ENCODE measurements at places on chromosomes 7 and 10.
A peak's percentile ranks its signal among the peaks of the same experiment; 100 is the strongest.

DNA sequence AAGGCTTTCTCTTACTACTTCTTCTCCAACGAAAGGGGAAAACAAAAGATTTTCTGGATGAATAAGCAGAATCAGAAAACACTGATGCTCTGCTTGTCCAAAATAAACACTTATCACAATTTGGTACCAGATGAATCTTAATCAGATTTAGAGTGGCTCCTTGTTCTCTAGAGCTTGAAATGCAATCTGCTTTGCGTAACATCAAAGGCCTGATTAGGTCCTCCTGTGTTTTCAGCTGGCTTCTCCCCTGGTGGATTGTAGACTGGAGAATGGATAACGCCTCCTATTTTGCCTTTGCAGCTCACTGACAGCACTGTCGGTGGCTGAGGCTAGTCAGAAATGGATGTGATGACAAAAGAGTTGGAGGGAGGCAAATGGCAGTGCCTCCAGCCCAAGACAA, 91.2 kb downstream of the FAM13C start:
- no peak for DNase-seq

- no peak for DNase-seq
Observed at GRCh38 chr7:75953431-75953830, 38.5 kb downstream of the POR start.

GRCh38 chr7:112185005-112185834, 21.0 kb downstream of the DOCK4 start:
- no peak for DNase-seq

DNA sequence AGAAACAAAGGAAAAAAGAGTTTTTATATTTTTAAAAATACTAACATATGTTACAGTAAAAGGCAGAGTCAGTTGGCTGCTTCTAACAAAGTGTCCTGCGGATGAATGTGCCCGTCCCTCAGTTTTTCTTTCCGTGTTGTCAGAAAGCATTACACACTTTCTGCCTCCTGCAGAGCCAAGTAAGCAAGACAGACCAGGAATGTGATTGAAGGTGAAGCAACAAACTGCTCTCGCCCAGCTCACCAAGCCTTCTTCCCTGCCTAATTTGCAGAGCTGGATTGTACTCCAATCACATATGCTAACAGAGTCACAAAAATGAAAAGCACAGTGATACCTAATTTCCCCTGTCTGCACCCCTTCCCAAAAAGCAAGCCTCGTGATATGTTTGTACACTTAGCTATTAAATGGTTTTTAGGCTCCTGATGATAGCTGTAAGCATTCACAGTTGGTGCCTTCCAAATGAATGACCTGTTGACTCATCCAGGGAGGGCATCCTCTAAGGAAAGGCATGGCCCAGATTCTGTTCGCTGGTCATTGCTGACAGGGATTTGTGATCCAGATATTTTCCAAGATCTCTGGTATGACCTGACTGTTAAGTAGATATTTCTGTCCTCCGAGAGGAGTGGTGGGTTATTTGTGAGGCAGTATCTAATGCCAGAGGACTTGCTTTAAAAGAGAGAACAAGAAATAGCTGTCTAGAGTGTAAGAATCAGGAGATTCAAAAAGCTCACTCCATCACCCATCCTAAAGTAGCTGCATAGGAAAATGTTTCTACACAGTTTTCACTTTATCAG, 187.3 kb upstream of the PLXDC2 start:
- DNase-seq: no peak

DNA sequence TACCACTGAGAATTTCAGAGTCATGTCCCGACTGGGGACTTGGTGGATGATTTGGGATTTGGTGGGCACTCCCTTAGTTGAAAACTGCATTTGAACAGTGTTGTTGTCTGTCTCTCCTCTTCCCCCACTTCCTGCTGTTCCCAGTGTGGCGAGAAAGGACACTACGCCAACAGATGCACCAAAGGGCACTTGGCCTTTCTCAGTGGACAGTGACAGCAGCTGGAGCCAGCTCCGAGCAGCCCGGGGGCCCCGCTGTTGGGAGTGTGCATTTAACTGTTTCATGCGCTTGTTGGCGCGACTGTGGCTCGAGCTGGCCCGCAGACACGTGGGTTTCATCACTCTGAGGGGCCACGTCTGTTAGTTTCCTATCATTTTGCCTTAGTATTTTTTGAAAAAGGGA, 9.7 kb downstream of the ATP5MF start:
- no peak for DNase-seq

GRCh38 chr7:108459922-108460551, 3.8 kb upstream of the NRCAM start:
- DNase-seq: peak; percentile 33

- DNase-seq: no peak
Observed at GRCh38 chr7:153564391-153564790, 487.8 kb upstream of the DPP6 start.

- no peak for DNase-seq
Observed at GRCh38 chr10:52566471-52567246, 205.9 kb downstream of the MBL2 start.

GRCh38 chr10:11906714-11907113, 83.6 kb downstream of the PROSER2 start:
- DNase-seq: no peak

DNA sequence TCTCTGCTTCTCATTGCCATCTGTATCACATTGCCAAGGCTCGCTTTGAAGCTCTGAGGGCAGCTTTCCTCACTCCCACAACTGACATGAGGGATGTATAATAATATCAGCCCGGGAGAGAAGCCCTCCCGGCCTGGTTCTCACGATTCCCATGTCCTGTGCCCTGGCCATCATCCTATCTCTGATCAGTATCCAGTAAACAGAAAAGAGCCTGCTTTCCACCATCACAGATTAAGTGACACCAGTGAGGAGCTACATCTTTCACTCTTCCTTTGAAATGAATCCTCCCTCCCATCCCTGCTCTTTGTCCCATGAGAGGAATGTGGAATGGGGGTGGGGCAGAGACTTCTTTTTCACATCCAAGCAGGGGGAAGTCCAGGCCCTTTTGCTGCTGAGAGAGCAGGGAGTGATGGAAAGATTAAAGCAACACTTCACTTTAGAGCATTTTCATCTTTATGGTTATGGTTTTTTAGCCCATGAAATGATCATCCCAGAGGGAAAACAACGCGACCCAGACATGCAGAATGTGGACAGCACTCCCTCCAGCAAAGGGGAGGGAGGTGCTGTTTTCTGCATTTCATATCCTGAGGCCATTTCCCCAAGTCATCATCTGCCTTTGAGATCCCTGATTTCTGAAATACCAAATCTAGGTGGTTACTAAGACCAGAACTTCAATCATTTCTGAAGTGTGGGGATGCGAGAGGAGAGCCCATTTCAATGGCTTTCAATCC, 84.6 kb upstream of the LYZL1 start:
- no peak for DNase-seq

DNA sequence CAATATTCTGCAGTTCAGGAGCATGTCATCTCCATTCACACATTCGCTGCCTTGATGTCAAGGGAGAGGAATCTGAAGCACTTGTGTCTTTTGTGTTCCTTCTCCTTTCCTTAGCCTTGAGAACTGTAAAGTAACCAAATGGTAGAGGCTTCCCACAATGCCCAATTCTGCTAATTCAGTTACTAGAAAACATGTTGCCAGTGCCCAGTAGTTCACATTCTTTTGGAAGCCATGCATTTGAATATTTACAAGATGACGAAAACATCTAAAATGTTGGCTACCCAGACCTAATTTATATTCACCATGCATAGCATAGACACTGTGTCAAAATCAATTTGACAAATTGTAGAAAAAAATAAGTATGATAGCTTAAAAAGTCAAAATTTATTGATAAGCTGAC, 852.7 kb upstream of the PHF14 start:
- no peak for DNase-seq

- DNase-seq: no peak
Observed at GRCh38 chr7:137886281-137886680, 39.5 kb upstream of the DGKI start.

- DNase-seq: no peak
Observed at GRCh38 chr7:21429021-21429420, 1.1 kb downstream of the SP4 start.

DNA sequence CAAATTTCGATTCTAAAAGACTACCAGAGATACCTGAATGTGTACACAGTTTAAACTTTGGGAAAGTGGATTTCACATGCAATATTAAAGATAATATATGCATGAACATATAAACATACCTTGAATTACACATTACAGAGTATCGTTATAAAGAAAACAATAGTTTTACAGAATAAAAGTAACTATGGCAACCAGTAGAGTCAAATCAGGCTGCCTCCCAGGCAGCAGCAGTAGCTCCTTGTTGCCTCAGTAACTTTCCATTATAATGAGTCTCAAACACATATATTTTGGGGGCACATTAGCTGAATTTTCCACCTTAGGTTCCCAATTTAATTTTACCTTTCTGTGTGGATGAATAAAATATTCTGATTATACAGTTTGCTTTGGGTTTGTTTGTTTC, 164.4 kb upstream of the FEZF1 start:
- DNase-seq: no peak

Measured in NCI-H1930 (cell line).